NCI-H524 (cell line): ENCODE measurements at places on chromosomes 4 and X.

GRCh38 chr4:25842229-25842845 is 20.5 kb downstream of the SEL1L3 start:
- no peak for DNase-seq

- no peak for DNase-seq
Observed at GRCh38 chr4:788636-789297, 37.2 kb downstream of the CPLX1 start.

DNA sequence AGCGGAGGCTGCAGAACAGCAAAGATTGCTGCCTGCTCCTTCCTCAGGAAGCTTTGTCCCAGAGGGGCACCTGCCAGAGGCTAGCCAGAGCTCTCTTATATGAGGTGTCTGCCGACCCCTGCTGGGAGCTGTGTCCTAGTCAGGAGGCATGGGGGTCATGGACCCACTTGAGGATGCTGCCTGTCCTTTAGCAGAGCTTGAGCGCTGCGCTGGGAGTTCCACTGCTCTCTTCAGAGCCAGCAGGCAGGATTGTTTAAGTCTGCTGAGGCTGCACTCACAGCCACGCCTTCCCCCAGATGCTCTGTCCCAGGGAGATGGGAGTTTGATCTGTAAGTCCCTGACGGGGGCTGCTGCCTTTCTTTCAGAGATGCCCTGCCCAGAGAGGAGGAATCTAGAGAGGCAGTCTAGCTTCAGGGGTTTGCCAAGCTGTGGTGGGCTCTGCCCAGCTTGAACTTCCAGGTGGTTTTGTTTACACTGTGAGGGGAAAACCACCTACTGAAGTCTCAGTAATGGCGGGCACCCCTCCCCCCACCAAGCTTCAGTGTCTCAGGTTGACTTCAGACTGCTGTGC is 10.9 kb downstream of the DCK start:
- DNase-seq = peak; percentile 82

DNA sequence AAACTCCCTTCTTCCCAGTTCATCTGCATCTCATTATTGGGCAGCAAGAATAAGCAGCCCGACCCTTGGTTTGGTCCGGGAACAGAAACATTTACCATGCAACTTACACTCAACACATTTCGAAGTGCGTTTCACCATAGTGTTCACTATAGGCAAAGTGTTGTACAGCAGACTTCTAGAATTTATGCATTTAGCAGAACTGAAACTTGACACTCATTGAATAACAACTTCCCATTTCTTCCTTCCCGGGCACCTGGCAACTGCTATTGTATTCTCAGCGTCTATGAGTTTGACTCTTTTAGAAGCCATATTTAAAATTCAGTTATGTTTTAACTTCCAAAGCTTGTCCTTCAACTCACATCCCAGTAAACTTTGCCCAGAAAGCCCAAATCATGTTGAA is 840.6 kb downstream of the NLGN4X start:
- no peak for DNase-seq

DNA sequence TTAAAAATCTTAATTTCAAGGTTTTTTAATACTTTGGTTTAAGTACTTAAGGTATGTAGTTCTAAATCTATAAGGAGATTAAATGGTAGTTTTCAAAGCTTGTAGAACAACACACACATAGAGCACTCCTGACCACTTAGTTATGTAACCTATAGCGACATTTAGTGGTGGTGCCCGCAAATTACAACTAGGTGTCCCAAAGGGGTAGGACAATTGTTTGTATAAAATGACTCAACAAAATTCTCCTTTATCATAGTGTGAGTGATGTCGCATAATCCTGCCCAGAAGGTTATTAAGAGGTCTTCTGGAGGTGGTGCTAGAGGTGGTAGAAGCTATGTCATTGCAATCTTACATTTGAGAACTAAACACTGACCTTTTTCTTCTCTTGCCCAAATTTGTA is 373.0 kb upstream of the RASGEF1B start:
- peak; percentile 73 for DNase-seq

DNA sequence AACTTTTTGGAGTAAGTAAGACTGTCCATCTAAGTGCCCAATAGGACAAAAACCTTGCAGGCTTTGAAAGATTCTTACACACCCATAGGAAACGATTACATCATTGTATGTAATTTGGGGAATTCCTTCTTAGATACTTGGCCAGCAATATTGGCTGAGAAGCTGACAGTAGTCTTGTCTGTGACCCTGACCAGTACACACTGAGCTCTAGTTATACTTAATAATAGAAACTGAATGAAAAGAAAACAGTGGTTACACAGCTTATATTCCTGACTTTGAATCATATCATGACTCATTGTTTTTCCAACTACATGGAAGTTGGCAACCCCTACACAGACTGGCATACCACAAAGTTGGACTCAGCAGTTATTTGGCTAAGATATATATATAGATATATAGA is 7.1 kb upstream of the TLR2 start:
- no peak for DNase-seq
